ENCODE measurements at places on chromosomes 4 and X.

DNA sequence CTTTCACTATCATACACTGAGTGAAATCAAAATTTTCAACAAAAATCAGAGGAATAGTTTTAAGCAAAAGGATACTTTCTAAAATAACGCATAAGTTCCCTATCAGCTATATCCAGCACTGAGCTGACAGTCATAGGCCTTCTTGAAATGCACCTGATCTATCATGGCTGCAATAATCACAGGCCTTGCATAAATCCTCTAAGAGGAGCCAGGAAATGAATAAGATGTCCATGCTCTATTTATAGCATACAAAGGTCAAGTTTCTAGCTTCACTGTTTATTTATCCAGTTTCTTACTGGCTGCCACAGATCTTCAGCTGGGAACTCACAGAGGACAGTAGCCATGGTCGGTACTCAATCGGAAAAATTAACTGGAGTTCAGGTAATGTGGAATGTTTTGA, 235.9 kb upstream of the DMD start:
- DNase-seq, result no peak

DNA sequence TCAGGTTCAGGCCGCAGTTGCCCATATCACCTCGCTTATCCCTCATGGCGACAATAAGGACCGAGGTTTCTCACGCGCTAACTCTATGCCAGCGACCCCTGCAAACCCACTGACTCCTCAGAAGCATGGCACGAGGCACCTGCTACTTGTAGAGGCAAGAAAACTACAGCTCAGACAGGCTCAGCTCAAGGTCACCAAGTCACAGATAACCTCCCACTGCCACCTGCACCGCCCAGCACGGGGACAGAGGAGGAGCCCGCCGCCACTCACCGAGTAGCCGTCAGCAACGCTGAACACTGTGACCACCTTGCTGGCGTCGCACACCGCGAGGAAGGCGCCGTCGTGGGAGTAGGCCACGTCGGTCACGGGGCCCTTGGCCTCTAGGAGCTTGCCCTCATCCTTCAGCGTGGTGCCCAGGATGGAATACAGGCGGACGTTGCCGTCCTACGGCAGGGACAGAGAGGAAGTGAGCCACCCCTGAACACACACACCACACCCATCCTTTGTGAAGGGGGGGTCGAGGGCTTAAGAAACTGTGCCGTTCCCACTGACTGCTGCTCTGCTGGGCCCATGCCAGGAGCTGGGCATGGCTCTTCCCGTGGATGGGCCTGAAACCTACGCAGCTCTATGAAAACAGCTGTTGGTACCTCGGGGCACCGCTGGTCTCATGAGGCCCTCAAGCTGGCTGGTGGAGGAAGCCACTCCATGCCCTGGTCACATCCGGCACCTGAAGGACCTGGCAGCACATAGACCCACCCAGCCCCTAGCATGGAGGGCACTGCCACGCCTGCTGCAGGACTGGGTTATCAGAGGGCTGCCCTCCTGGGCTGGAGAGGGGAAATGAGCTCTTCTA, 38.9 kb downstream of the WDR1 start:
- DNase-seq, result no peak

DNA sequence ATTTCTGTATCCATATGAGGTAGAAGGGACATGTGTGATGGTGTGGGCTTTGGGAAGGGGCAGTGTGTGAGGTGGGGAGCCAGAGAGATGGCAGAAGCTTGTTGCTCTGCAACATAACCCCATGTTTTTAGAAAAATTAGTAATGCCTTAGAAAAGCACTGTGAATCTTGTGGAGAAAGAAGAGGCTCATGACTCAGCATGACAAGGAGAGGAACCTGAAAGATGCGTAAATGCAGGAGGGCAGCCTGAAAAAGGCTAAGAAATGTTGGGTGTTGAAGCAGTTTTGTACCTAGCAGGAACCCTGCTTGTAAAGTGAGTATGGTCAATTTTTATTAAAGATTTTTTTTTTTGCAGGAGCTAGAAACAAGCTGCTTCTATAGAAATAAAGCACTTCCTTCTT, 59.8 kb downstream of the ARSJ start:
- peak; percentile 35 for DNase-seq

GRCh38 chr4:172842779-172843178, 325.8 kb upstream of the GALNT7 start:
- DNase-seq, result no peak

- no peak for DNase-seq
Measured at GRCh38 chr4:7190691-7191545, 1.4 kb upstream of the SORCS2 start.

DNA sequence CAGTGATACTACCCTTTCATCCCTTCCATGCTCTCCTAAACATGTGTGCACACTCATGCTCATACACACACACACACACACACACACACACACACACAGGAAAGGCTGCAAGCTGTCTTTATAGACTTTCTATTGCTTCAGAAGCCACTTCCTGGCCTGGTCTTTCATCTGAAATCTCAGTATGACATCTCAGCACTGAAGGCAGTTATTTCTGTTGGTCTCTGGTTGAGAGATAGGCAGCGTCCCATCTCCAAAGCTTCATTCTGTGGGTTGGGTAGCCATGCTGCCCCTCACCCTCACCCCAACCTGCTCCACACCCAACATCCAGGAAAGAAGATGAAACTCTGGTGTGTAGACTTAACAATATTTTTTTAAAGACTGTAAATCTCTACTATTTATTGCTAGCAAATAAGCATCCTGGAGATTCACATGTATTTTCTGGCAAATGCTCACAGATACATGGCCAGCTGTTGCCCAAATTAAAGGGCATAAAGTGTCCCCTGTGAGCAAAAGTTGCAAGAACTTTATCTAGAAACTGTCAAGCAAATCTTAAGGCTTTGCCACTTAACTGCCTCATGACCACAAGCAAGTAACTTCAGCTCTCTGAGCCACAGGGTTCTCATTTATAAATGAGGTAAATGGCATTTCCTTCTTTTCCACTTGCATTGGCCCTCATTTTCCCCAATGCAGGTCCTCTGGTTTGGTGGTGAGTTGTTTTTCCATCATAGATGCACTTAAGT, 189.8 kb upstream of the AFF2 start:
- DNase-seq, result no peak

- DNase-seq, result no peak
Measured at GRCh38 chr4:77072195-77072753, 3.5 kb downstream of the CCNI start.

GRCh38 chrX:19046343-19047215, 62.7 kb upstream of the PHKA2 start:
- DNase-seq, result peak; percentile 56

GRCh38 chr4:123204737-123205136, 191.9 kb upstream of the SPRY1 start:
- DNase-seq, result no peak

DNA sequence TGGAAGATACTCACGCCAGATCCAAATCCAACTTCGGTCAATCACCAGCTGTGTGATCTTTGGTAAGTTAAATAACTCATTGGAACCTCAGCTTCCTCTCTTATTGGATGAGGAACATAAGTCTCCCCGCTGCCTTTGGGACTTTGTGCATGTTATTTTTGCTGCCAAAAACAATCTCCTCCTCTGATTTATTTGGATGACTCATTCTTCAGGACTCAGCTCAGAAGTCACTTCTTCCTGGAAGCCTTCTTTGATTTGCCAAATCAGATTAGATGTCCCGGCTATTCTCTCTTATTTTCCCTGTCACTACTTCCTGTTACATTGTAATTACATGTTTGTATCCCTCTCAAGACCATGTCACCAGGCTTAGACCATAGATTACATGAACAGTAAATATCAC, 138.0 kb upstream of the BOD1L1 start:
- peak; percentile 9 for DNase-seq

DNA sequence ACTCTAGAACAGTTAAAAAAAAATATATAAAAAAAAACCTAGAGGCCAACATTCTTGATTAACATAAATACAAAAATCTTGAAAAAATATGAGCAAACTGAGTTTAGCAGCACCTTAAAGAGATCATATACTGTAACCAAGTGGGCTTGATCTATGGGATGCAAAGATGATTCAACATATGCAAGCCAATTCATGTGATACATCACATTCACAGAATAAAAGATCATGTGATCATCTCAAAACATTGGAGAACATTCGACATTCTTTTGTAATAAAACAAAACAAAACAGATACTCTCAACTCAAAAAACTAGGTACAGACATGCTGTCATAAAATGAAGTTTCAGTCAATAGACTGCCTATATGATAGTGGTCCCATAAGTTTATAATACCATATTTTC, 165.4 kb upstream of the NDST4 start:
- DNase-seq, result no peak

DNA sequence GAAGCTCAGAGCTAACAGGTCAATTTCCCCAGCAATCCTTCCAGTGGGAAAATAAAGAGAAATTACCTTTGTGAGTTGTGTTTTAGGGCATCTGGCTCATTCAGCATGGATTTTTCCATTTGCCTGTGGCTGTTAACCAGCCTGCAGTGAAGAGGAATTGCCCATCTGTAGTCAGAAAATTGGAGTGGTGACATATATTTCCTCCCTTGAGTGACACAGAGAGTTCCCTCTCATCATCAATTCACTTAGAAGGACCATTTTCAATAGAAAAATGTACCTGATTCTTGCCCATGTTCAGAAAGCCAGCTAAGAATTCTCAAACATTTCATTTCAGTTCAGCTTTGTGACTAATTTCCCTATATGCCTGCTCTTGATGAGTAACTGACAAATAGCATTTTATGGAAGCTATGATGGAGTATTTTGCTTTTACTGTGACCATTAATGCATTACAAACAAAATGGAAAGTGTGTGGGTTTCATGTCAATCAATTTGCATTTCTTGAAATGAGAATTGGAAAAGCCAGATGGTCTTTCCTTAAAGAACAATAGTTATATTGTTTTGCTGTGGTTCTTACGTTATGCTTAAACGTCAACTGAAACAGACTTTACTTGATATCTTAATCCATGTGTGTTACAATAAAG, 155.8 kb downstream of the NWD2 start:
- DNase-seq, result no peak

DNA sequence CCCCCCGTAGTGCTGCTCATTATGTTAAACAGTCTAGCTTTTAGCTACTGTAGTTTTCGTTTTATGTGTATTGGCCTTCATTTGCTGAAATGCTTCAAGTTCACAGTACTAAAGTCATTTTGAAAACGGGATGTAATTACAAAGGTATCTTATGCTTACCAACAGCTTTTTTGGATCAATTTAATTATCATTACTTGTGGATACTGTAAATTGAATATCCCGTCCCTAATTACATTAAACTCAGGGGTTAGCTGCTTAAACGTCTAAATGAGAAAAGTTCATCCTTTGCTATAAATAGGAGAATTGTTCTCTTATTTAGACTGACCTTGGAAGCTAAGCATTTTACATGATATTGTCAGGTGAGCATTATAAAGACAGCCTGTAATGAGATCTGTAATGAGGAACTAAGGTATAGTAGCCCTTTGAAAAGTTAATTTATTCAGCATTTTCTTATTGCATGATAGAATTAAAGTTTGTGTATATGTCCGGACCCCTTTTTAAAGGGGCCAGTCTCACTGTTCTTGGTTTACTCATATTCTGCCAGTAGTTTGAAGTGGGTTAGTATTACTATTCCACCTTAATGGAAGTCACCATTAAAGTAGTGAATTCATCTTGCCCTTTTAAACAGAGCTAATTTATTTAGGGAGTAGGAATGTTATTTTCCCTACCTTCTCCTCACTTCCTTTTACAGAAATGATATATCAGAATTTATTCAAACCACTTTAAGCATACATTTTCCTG, 252.6 kb downstream of the TENM3 start:
- no peak for DNase-seq

- no peak for DNase-seq
Measured at GRCh38 chr4:145480257-145480656, 1.4 kb upstream of the SMAD1 start.

DNA sequence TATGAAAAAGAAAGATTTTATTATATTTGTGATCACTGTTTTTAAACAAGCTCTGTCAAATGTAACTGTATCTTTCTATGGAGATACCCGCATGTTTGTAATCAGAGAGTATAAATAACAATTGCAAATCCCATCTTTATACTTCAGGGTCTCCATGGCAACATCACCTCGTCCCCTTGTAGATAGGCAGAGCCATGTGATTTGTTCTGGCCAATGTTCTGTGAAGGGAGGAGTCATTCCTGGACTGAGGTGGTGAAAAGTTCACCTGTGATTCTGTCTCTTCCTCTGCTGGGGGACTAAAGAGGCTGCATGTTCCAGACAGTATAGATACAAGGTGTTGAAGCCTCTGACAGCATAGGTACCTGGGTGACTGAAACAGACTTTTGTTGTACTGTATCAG, 45.6 kb upstream of the MED14 start:
- no peak for DNase-seq

- DNase-seq, result no peak
Measured at GRCh38 chr4:156953951-156954350, 17.6 kb downstream of the PDGFC start.

GRCh38 chr4:183550345-183551093, 45.7 kb downstream of the ING2 start:
- no peak for DNase-seq

GRCh38 chr4:187961171-187961570, 34.4 kb upstream of the ZFP42 start:
- DNase-seq, result no peak

DNA sequence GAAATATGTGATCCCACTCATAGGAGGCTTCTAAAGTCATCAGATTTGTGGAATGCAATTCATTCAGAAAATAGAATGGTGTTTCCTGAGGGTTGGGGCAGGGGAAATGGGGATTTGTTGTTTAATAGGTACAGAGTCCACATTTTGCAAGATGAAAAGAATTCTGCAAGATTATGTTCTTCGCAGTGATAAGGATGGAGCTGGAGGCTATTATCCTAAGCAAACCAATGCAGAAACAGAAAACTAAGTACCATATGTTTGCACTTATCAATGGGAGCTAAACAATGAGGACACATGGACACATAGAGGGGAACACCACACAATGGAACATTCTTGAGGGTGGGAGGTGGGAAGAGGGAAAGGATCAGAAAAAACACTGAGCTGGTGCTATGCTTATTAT, 144.3 kb upstream of the NLGN4X start:
- DNase-seq, result no peak

DNA sequence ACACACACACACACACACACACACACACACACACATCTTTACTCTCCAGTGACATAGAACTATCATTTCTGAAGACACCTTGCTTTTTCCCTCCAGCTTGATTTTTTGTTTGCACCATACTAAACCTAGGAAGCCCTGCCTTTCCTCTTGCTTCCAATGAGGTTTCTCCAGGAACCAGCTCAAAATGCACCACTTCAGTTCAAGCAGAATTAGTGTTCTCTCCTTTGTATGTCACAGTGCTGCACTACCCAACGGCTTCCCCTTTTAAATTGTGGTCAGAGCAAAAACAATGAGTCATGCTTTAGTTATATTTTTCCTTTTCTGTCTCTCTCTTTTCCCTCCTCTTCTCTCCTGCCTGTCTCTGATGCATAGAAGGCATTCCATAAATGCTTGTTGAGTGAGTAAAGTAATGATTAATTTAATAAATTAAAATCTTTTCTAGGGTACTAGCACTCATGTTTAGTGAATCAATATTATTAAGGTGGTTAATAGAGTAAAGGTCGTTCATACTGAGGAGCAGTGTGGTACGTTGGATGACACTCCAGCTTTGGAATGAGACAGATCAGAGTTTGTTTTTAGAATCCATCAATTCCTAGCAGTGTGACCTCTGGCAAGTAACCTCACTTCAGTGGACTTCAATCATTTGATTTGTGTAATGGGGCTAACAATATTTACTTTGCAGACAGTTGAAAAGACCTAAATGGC, 5.9 kb downstream of the RTL3 start:
- DNase-seq, result peak; percentile 82
